ENCODE measurements at places on chromosomes 5 and 9.

GRCh38 chr5:73039082-73039481, 81.3 kb upstream of the TMEM171 start:
- no peak for DNase-seq

GRCh38 chr9:5186416-5187169, 1.2 kb upstream of the INSL6 start:
- peak; percentile 54 for DNase-seq

GRCh38 chr9:79006546-79006945, 565.2 kb upstream of the TLE4 start:
- DNase-seq, result no peak

DNA sequence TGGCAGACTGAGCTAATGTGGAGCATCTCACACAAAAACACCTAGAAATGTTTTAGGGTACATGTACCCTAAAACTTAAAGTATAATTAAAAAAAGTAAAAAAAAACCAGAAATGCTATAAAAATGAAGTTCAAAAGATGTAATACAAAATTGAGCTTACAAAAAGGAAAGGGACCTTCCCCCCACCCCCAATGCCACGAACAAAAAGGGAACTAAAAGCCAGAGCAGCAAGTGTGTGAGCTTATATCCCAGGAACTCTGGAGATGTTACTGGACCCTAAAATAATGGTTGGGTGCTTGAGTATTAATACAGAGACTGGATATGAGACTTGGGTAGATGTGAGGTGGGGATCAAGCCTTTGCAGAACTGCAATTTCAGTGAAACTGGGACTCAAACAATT, 11.0 kb downstream of the SPATA9 start:
- no peak for DNase-seq

DNA sequence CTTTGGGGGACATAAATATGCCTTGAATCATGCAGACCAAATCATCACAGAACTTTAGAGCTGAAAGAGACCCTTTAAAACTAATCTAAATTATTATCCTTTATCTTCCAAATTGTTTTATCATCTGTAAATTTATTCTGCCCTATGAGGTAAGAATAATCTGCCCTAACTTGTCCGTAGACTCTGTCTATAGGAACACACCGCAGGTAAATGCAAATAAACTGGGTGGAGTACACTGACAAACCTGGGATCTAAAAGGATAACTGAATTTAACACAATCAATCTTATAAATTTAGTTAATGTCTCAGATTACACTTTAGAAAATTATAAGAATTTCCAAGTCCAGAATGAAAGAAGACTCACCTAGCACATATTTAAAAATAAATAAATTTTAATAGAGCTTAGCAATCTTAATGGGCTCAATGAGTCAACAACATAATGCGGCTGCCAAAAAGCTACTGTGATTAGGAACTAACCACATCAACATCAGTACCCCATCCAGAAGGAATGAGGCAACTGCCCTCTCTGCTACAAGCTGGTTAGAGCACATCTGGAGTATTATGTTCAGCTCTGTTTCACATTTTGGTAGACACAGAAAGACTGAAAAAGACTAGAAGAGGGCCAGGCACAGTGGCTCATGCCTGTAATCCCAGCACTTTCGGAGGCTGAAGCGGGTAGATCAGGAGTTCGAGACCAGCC, 5.6 kb downstream of the MEGF9 start:
- no peak for DNase-seq

GRCh38 chr5:146188358-146188757, 5.9 kb upstream of the LARS1 start:
- DNase-seq, result no peak

- DNase-seq, result no peak
These were observed 4.6 kb upstream of the PHYHD1 start for GRCh38 chr9:128916204-128916603.

GRCh38 chr9:109416135-109416706, 81.9 kb downstream of the PTPN3 start:
- DNase-seq, result no peak

- DNase-seq, result peak; percentile 29
These were observed 523 bp downstream of the MAML1 start for GRCh38 chr5:179732918-179733771.

GRCh38 chr5:112971276-112971675, 5.3 kb upstream of the DCP2 start:
- DNase-seq, result no peak

GRCh38 chr5:152511531-152512132, 106.6 kb upstream of the NMUR2 start:
- DNase-seq, result no peak

DNA sequence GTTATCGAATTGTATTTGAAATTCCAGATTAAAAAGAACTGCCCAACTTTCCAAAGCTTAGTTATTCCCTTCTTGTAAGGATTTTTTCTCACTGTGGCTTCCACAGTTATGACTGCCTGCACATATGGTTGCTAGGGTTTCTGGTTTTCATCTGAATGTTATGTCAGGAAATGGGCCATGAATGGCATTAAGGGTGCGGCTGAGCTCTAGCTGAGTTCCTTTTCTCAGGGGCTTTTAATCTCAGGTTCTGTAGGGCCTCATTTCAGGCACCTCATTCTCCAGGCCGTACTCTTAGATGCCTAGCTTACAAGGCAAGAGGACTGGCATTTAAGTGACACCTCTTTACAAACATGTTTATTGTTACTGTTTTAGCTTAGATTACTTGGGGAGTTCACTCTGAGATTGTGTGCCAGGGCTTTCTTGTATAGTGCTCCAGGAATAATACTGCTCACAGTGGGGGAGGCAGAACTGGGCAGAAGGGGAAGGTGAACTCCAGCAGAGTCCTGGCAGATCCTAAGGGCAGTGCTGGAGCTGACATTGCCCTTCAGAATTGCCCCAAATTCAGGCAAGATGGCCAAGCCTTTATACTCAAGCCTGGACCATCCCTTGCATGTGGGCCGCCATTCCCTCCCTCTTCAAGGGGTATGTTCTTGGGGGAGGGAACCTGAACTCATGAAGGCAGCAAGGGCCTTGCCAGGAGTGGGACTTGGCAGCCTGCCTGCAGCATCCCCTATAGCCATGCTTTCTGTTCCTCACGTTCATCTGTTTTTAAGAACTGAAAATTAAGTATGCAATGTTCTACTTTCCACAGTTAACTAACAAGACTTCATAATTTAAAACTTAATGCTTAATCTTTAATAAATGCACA, 111.5 kb downstream of the KDM4C start:
- DNase-seq, result no peak

DNA sequence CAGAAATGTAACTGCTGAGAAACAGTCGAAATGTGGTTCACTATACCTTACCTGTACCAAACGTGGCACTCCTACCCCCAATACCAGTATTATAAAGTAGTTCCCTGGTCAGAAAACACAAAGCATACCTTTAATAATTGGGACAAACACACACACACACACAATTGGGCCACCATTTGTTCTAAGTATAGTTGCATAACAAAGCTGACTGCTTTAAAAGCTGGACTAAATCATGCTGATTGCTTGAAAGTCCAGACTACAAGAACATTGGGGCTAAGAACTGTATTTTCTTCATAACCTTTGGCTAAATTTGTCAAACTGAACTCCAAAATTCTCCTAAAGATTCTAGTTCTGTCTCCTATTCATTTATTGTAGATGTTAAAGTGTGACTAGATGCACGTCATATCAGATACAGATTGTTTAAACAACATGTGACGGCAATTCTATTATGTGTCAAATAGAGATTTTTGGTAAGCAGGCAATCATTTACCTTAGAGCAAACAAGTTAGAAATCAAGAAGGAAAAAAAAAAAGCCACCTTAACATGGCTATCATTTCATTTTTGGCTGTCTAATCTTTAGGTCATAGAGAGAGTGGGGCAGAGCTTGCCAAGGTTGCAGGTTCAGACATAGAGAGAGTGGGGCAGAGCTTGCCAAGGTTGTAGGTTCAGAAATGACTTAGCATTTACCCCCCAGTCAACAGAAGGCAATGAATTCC, 265.1 kb downstream of the ARL15 start:
- DNase-seq, result no peak

DNA sequence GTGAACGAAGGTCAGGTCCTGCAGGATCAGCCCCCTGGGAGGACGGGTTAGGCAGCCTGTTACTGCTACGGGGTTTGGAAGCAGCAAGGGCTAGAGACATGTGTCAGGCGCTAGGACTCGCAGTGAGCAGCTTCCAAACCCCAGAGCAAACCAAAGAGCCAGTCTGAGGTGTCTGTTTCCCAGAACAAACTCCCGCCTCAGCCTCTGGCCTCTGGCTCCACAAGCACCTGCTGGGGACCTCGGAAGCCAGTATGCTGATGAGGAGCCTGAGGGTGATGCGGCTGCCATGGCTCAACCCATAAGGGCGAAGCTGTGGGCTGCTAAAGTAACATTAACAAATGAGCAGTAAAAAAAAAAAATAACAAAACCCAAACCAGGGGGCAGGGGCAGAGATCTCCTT, 35.0 kb downstream of the PRRT1B start:
- no peak for DNase-seq

GRCh38 chr5:136311999-136312398, 53.3 kb downstream of the TRPC7 start:
- DNase-seq, result no peak

Measured in activated CD4-positive, alpha-beta T cell treated with anti-CD3 and anti-CD28 coated beads for 4 hours (primary cell).